NCI-H1092 treated with DMSO at 0.1 percent for 48 hours (cell line): ENCODE measurements at places on chromosomes 11 and 22.

DNA sequence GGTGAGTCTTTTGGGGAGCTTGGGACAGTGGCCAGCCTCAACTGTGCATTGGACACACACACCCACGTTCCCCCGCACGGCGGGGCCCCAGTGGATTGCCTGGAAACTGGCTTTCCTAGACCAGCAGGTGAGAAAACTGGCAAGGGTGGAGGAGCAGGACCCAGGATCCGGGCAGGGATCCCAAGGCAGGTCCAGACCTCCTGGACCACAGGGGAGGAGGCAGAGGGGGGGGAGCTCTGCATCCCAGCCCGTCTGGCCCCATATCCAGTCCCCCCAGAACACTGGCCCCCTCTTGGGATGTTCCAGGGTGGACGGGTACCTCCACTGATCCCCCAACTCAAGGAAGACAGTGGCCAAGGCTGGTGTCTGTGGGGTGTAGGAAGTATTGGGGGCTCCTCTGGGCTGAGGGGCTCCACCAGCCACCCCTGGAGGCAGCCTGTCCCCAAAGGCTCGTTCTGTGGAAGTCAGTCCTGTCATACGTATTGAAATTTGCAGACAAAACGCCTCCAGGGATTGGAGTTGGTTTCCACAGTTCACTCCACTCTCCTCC is 89.3 kb upstream of the LINC01488 start:
- no peak for DNase-seq

GRCh38 chr11:2071748-2072385 is 67.3 kb downstream of the IGF2 start:
- no peak for DNase-seq

DNA sequence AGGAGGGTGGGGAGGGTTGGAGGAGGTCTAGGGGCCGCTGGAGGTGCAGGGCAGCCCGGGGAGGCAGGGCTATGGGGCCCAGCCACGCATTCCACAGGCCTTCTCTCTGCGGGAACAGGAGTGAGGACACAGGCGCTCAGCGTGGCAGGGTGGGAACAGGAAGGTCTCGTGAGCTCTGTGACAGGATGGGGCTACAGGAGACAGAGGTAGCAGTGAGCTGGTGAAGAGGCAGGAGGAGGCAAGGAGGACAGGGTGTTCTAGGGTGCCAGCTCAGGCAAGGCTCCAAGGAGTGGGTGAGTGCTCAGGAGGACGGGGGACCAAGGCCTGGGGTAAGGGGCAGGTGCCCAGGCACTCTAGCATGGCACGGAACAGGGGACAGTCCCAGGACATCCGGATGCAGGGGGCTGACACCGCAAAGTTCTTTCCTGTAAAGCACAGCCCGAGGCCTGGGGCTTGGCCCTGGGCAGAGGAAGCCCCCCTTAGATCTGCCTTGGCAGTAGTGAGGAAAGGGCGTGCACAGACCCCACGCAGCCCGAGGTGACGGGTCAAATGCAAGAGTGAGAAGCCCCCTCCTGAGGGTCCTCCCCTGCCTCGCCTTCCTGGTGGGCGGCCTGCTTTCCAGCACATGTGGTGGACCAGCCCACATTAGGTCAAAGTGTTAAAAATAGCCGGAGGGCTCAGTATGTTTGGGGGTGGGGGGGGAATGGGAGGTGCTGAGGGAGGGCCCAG is 4.7 kb upstream of the NEAT1 start:
- DNase-seq = no peak

DNA sequence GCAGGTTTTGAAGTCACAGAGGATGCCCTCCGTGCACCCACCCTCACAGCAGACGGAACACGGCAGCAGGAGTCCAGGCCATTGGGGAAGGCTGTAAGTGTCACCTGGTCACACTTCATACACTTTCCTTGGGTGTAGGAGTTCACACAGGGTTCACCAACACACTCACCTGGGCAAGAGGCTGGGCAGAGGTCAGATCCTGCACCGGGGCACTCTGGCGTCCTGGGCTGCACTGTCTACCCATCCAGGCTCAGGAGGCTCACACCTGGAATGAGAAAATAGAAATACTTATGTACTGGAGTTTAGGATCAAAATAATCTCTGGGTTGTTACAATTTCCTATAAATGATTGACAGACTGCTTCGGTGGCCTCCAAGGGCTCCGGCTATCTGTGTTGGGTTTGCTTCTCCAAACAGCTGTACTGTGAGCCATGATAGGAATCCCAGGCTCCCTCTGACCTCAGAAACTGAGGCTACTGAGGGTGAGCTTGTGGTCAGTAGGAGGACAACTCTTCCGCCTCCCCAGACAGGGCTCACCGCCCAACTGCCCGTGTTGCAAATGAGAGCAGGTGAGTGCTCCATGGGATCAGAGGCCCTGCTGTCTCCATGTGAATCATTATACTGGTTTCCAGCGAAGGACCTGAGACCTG is 20.1 kb upstream of the CARS1 start:
- DNase-seq = no peak

DNA sequence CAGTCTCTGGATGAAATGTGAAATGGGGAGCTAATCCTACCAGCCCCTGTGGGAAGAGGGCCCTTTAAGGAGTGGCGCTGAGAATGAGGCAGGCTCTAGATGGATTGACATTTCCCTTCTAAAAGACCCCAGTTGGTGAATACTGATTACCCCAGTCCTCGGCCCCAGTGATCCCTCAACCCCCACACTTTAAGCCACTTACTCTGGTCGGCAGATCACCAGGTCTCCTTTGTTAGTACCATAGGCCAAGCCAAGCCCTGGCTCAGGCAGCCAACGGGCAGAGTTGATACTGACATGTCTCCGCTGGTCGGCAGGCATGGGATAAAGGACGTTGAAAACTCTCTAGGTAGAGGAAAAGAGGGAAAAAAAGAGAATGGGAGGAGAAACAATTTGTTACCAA is 26.1 kb upstream of the CHRM4 start:
- DNase-seq = no peak

- no peak for DNase-seq
Observed at GRCh38 chr11:67493548-67494370, 10.9 kb downstream of the AIP start.

DNA sequence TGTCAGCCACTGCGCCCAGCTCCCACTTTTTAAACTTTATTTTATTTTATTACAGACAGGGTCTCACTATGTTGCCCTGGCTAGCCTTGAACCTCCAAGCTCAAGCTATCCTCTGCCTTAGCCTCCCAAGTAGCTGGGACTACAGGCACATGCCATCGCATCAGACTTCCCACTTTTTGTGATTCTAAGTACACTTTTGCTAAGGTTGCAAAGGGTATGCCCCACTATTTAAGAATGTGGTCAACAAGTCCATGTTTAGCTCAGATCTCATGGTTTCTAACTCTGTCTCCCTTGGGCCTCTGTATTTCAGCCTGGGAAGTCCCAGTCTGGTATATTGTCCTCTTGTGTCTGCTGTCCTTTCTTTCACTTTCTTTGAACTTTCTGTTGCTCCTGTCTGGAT is 35.3 kb downstream of the EXPH5 start:
- no peak for DNase-seq

DNA sequence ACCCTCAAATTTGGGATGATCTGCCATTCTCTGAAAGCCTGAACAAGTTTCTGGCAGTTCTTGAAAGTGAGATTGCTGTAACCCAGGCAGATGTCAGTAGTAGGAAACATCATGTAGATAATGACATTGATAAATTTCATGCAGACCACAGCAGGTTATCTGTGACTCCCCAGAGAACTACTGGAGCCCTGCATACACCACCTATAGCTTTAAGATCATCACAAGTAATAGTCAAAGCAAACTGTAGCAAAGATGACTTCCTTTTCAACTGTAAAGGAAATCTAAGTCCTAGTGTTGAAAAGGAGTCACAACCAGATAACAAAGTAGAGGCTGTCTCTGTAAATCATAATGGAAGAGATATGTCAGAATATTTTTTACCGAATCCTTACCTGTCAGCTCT is 31.0 kb downstream of the DDIAS start:
- DNase-seq = no peak

DNA sequence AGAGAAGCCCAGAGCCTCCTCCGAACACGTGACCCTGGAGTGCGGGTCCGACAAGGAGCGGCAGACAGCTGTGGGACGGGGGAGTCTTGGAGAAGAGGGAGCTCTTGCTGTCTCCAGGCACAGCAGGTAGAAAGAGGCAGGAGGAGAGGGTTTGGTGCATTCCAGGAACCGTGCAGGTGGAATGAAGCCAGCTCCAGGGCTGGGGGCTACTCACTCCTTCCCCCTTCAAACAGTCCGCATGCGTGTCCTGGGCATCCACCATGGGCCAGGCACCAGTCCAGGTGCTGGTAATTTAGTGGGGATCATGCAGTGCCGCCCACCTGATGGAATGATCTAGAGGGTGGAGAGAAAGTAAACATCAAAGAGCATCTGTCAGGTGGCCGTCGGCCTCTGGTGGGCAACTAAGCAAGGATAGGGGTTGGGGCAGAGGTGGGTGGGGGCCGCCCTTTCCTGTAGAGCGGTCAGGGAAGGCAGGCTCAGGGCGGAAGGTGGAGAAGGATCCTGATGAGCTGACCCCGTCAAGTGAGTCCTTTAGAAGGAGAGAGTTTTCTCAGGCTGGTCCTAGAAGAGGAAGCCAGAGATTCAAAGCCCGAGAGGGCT is 850.0 kb downstream of the TBC1D22A start:
- DNase-seq = no peak

DNA sequence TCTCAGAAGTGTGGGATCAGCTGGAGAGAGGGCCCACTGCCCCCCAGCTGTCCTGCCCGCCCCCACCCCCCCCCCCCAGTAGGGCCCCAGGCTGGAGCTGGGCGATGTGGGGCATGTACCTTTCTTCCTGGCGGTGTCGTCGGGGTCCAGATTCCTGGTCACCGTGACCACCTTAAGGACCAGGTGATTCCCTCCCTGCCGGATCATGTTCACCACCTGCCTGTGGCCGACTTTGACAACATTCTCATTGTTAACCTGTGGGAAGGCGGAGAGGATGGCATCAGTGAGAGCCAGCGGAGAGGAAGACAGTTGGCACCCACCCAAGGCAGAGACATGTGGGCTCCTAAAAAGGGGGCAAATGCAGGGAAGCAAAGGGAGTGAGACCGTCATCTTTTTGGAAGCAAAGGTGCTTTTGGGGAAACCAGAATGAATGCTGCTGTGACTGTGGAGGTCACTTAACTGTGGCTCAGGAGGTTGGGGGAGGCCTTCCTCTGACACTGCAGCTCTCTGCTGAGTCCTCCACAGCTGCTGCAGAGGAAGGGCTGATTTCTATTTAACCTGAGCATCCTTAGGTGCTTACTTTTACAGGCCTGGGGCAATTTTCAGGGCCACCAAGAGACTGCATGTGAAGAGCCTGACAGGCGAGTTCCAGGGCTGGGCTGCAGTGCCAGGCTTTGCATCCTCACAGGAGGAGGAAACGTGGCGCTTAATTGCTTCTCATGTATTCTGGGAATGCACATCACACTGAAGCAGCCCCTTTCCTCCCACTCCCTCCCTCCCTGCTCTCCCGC is 104.5 kb downstream of the CTTN start:
- peak; percentile 79 for DNase-seq

- no peak for DNase-seq
Observed at GRCh38 chr11:72684236-72684912, 10.2 kb upstream of the PDE2A start.

- no peak for DNase-seq
Observed at GRCh38 chr22:40397396-40397795, 27.0 kb downstream of the SGSM3 start.

DNA sequence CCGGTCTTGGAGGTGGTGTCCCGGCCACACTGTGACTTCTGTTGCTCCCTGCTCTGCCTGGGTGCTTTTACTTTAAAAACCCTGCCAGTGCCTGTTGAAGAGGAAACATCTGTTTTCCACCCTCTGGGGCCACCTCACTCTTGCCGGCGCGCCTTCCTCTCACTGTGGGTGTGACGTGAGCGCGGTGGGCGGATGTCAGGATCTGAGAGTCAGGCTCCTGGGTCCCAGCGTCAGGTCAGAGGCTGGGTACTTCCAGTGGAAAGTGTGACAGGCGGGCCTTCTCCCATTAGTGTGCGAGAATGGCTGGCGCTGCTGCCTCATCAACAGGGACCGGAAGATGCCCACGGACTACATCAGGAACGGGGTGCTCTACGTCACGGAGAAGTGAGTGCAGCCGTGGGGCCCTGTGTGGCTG is 54.2 kb downstream of the GRAMD4 start:
- DNase-seq = no peak

- no peak for DNase-seq
Observed at GRCh38 chr11:128598506-128599150, 11.3 kb upstream of the ETS1 start.

- DNase-seq = no peak
Observed at GRCh38 chr11:133263332-133263731, 269.0 kb downstream of the OPCML start.

DNA sequence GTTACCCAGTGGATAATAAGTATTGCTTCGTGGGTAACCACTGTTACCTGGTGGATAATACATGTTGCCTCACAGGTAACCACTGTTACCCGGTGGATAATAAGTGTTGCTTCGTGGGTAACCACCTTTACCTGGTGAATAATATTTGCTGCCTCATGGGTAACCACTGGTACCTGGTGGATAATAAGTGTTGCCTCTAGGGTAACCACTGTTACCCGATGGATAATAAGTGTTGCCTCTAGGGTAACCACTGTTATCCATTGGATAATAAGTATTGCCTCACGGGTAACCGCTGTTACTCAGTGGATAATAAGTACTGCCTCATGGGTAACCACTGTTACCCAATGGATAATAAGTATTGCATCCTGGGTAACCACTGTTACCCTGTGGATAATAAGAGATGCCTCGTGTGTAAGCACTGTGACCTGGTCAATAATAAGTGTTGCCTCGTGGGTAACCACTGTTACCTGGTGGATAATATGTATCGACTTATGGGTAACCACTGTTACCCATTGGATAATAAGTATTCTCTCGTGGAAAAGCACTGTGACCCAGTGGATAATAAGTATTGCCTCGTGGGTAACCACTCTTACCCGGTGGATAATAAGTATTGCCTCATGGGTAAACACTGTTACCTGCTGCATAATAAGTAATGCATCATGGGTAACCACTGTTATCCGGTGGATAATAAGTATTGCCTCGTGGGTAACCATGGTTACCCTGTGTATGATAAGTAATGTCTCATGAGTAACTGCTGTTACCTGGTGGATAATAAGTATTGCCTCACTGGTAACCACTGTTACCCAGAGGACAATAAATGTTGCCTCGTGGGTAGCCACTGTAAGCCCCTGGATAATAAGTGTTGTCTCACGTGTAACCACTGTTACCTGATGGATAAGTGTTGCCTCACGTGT is 20.1 kb upstream of the NXPE4 start:
- no peak for DNase-seq

GRCh38 chr22:20531404-20532201 is 24.2 kb downstream of the MED15 start:
- DNase-seq = no peak

DNA sequence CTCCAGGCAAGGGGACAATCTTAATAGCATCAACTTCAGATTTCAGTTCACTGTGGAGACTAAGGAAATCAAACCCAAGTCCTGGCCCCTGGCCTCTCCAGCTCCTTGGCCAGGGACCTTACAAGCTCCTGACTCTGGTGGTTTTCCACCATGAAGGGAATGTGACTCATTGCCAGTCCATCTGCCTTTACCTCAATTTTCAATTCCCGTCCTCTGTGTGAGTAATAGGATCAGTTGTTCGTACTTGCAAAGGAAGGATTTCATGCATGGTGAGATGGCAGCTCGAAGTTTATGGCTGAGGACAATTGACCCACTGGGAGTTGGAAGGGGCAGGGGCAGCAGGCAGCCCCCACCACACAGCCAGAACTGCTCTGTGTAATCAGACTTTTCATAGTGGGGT is 42.5 kb downstream of the INSC start:
- DNase-seq = no peak
